Naive B cell (primary cell): ENCODE measurements at places on chromosomes 6 and 20. TPM values are rescaled to one million over a fixed set of nuclear protein-coding genes. Genes with fewer than 3 reads are reported as not detected.

Gene LST1
- polyA plus RNA-seq, result 29.2 TPM

Gene TFAP2C
- not detected for polyA plus RNA-seq

Gene ADAM33
- polyA plus RNA-seq, result not detected

Gene MYLK2
- not detected for polyA plus RNA-seq

Gene NANP
- 1.3 TPM for polyA plus RNA-seq

Gene TRDN
- polyA plus RNA-seq, result not detected

Gene ARHGAP40
- polyA plus RNA-seq, result not detected

Gene BTBD9
- 16.0 TPM for polyA plus RNA-seq

Gene HLA-B
- 6,031 TPM for polyA plus RNA-seq

Gene ACSS1
- 115 TPM for polyA plus RNA-seq

Gene ANKEF1
- 5.4 TPM for polyA plus RNA-seq

Gene FAM162B
- not detected for polyA plus RNA-seq

Gene STMND1
- polyA plus RNA-seq, result not detected

Gene ADGB
- not detected for polyA plus RNA-seq

Gene C6orf15
- polyA plus RNA-seq, result not detected

Gene PROKR2
- not detected for polyA plus RNA-seq

Gene ME1
- polyA plus RNA-seq, result not detected

Gene MAS1
- polyA plus RNA-seq, result not detected

Gene SLC17A3
- not detected for polyA plus RNA-seq

Gene GDAP1L1
- polyA plus RNA-seq, result not detected

Gene HLA-DQA1
- polyA plus RNA-seq, result 1,087 TPM

Gene RHAG
- polyA plus RNA-seq, result not detected

Gene SOX4
- 3.7 TPM for polyA plus RNA-seq

Gene SLC26A8
- polyA plus RNA-seq, result not detected

Gene C20orf96
- polyA plus RNA-seq, result 1.4 TPM

Gene GPR6
- not detected for polyA plus RNA-seq

Gene TLDC2
- polyA plus RNA-seq, result not detected

Gene ALDH8A1
- polyA plus RNA-seq, result not detected

Gene MKKS
- 17.4 TPM for polyA plus RNA-seq

Gene OR12D3
- polyA plus RNA-seq, result not detected

Gene KCNQ2
- polyA plus RNA-seq, result 0.54 TPM

Gene ARMC12
- 0.30 TPM for polyA plus RNA-seq

Gene COX4I2
- polyA plus RNA-seq, result 1.1 TPM

Gene SOX18
- not detected for polyA plus RNA-seq

Gene BLOC1S5
- polyA plus RNA-seq, result 31.9 TPM

Gene QRSL1
- polyA plus RNA-seq, result 84.0 TPM

Gene MUC21
- polyA plus RNA-seq, result not detected

Gene CNR1
- polyA plus RNA-seq, result 1.3 TPM

Gene TBC1D7
- 30.7 TPM for polyA plus RNA-seq

Gene MUC22
- polyA plus RNA-seq, result not detected

Gene MEI4
- not detected for polyA plus RNA-seq

Gene EYA4
- not detected for polyA plus RNA-seq

Gene PHF10
- 12.9 TPM for polyA plus RNA-seq

Gene FIG4
- 83.0 TPM for polyA plus RNA-seq

Gene FAM83B
- not detected for polyA plus RNA-seq

Gene RAB44
- not detected for polyA plus RNA-seq

Gene RAET1E
- not detected for polyA plus RNA-seq

Gene DACT2
- polyA plus RNA-seq, result not detected

Gene ZNF337
- polyA plus RNA-seq, result 9.7 TPM

Gene STMN3
- 2.7 TPM for polyA plus RNA-seq

Gene FLRT3
- not detected for polyA plus RNA-seq
